ENCODE measurements at places on chromosomes 1 and 21. TPM values are rescaled to one million over a fixed set of nuclear protein-coding genes. Genes with fewer than 3 reads are reported as not detected.

Gene DHRS3
- 15.9 TPM for polyA plus RNA-seq

Gene BATF3
- polyA plus RNA-seq = 1.8 TPM

Gene FOXO6
- 8.1 TPM for polyA plus RNA-seq

Gene SEMA6C
- 54.0 TPM for polyA plus RNA-seq

Gene IGFN1
- polyA plus RNA-seq = 0.03 TPM

Gene CD164L2
- polyA plus RNA-seq = 2.2 TPM

Gene AGPAT3
- 46.2 TPM for polyA plus RNA-seq

Gene DCST2
- 0.81 TPM for polyA plus RNA-seq

Gene TMEM9
- polyA plus RNA-seq = 165 TPM

Gene ZNF684
- 0.59 TPM for polyA plus RNA-seq

Gene SPRR2E
- not detected for polyA plus RNA-seq

Gene TAGLN2
- polyA plus RNA-seq = 825 TPM

Gene C1orf198
- polyA plus RNA-seq = 76.7 TPM

Gene PSMB2
- 123 TPM for polyA plus RNA-seq

Gene RPTN
- polyA plus RNA-seq = not detected

Gene RXRG
- 4.3 TPM for polyA plus RNA-seq

Gene SH2D5
- 14.3 TPM for polyA plus RNA-seq

Gene KLHDC8A
- 11.4 TPM for polyA plus RNA-seq

Gene TTC3
- polyA plus RNA-seq = 66.3 TPM

Gene PPFIA4
- polyA plus RNA-seq = 6.7 TPM

Gene A3GALT2
- not detected for polyA plus RNA-seq

Gene SMIM12
- polyA plus RNA-seq = 46.0 TPM

Gene P3H1
- polyA plus RNA-seq = 22.2 TPM

Gene FMO1
- polyA plus RNA-seq = 0.58 TPM

Gene GUCA2B
- not detected for polyA plus RNA-seq

Gene TIAM1
- polyA plus RNA-seq = 47.1 TPM

Gene NUCKS1
- 207 TPM for polyA plus RNA-seq

Gene CHODL
- 0.64 TPM for polyA plus RNA-seq

Gene PLA2G4A
- 0.64 TPM for polyA plus RNA-seq

Gene PRR9
- polyA plus RNA-seq = not detected

Measured in brain (organoid and tissue), 16 donors.